ENCODE measurements at places on chromosomes 4 and X. TPM values are rescaled to one million over a fixed set of nuclear protein-coding genes. Genes with fewer than 3 reads are reported as not detected.

MCTS1 gene
- 28.7 TPM for total RNA-seq

- no peak for DNase-seq
Observed at GRCh38 chrX:13875572-13875971, 58.7 kb upstream of the GPM6B start.

MSX1 gene
- 7.5 TPM for total RNA-seq

GRCh38 chrX:136718091-136718490 lies 62.6 kb downstream of the ARHGEF6 start:
- no peak for DNase-seq

GRCh38 chrX:133837091-133837490 lies 148.3 kb downstream of the GPC3 start:
- DNase-seq, result no peak

GRCh38 chrX:32421266-32421665 lies 790.1 kb downstream of the DMD start:
- DNase-seq, result no peak

DNA sequence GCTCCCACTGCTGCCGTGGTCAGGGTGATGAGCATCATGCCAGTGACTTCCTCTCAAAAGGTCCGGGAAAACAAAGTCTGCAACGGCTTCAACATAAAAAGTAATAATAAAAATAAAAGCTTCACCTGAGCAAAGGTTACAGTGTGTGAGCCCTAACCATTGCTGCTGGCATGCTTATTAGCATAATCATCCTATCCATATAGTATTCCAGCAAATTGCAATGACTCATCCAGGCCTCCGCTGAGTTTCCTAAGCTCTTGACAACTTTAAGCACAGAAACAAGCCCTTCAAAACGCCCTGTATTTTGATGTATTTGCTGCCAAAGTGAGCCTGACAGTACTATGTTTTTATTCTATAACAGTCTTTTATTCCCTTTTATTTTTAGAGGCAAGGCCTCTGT lies 100.5 kb downstream of the AASDH start:
- DNase-seq, result no peak

DNA sequence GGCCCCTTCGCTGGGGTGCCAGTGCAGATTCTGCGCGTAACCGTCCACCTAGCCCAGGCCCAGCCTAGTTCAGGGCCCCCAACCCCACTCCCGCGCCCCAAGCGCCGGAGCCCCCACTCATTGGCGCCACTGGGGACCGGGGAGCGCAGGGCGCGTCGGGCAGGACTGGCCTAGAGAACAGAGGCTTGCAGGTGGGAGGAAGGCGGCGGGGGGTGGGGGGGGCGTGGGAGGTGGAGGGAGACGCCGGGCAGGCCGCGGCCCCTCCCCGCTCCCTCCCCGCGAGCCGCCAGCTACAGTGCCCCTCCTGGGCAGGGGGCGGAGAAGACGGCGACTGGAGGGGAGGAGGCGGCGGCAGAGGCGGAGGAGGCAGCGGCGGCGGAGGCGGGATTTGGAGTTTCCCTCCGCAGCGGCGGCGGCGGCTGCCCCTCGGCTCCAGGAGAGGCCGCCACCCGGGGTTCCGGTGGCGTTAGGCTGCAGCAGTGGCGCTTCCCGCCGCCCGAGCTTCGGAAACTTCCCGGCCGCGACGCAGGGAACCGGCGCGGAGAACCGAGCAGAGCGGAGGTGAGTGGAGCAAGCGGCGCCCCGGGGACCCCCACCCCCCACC lies 4.8 kb upstream of the DUSP9 start:
- peak; percentile 50 for DNase-seq

SH3D19 gene
- 155 TPM for total RNA-seq

GRCh38 chr4:85520765-85521749 lies 46.1 kb downstream of the ARHGAP24 start:
- no peak for DNase-seq

KCND1 gene
- total RNA-seq, result 2.5 TPM

DNA sequence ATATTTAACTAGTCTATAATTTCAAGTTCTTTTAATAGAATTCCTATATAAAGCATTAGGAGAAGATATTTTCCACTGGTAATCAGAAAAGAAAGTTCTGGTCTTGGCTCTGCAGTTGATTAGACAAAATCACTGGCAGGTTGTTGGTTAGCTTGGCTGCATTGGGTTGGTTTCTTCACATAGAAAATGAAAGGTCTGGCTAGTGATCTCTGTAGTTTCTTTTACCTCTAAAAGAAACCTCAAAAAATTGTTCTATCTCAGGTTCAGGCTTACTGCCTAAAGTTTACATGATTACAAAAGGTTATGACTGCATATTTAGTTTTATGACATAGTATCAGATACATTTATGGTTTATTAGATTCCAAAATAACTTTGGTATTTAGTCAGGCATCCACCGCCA lies 95.8 kb upstream of the NAP1L5 start:
- no peak for DNase-seq

DNA sequence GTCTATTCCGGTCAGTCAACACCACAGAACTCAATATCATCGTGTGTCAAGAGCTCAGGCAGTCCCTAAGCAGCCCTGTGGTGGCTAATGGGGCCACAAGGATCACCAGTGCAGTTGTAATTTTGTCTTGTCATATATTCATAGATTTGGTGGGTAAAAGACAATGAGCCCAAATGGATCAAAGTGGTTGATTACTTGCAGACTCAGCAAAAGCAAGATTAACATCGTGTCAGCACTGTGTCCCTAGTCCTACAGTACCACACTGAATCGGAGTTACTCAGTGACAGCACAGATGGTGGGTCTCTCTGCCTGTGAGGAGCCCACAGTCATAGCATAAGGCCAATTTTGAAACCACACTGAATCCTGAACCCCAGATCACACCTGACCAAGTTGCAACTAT lies 8.7 kb downstream of the XAGE5 start:
- no peak for DNase-seq

Measured in sciatic nerve (tissue), 2 donors.